Activated CD8-positive, alpha-beta T cell treated with anti-CD3 and anti-CD28 coated beads, Interleukin-2, amount 10 ng/mL, durations not matched to agents 7 days and 5 days (primary cell): ENCODE measurements at places on chromosomes 13 and 19. TPM values are rescaled to one million over a fixed set of nuclear protein-coding genes. Genes with fewer than 3 reads are reported as not detected.

DNA sequence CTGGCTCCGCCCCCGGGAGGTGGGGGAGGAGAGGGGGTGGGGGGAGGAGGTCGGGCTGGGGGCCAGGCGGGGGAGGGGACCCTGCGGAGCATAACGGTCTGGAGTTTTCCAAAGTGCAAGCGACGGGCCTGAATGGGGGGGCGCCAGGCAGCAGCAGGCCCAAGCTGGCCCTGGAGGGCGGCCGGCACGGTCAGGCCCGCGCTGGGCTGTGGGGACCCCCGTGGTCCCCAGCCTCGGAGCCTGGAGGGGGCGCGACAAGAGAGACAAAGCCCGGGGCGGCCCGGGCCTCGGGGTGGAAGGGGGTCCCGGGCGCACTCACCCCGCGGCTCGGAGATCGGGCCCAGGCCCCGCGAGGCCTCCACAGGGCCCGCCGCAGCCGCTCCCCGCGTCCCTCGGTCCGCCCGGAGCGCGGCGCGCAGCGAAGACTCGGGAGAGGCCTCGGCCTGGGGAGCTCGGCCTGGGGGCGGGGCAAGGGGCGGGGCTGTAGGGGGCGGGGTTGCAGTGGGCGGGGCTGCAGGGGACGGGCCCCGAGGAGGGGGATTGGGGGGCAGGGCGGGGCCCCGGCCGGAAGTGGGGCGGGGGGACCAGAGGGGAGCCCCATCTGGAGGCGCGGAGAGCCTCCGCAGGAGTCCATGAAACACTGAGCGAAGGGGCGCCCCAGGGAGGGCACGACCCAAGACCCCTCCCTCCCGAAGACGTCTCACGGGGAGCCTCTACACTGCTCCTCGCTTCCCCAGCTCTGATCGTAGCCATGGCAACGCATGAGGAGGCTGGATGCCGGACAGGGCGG, 47.6 kb downstream of the PTPRS start:
- H3K4me3 ChIP-seq, result no peak overlapping the region
- H3K27ac ChIP-seq, result no peak overlapping the region
- peaks cover 17% of the 10 kb centered on the region for H3K27me3 ChIP-seq
- no peaks in the 10 kb centered on the region for H3K36me3 ChIP-seq
- H3K4me1 ChIP-seq, result no peaks in the 10 kb centered on the region
- DNase-seq, result peak; percentile 39

- H3K4me1 ChIP-seq, result peaks cover 8% of the 10 kb centered on the region
- no peak overlapping the region for H3K4me3 ChIP-seq
- no peaks in the 10 kb centered on the region for H3K36me3 ChIP-seq
- no peaks in the 10 kb centered on the region for H3K27me3 ChIP-seq
These were observed 81.3 kb upstream of the FRY start for GRCh38 chr13:31950111-31950815.

- no peaks in the 10 kb centered on the region for H3K36me3 ChIP-seq
- DNase-seq, result no peak
- H3K4me3 ChIP-seq, result no peak overlapping the region
- H3K4me1 ChIP-seq, result no peaks in the 10 kb centered on the region
These were observed 1015.7 kb downstream of the EFNB2 start for GRCh38 chr13:105519771-105520170.

GRCh38 chr19:18435178-18435841, 2.6 kb downstream of the ISYNA1 start:
- peaks cover 47% of the 10 kb centered on the region for H3K4me1 ChIP-seq
- H3K36me3 ChIP-seq, result peaks cover 25% of the 10 kb centered on the region
- no peak overlapping the region for H3K4me3 ChIP-seq

C19orf85 gene
- not detected for total RNA-seq

KCNN1 gene
- total RNA-seq, result not detected

GFY gene
- total RNA-seq, result not detected

SULT2A1 gene
- not detected for total RNA-seq

TTC9B gene
- total RNA-seq, result not detected
